ENCODE measurements at places on chromosomes 3 and 15.

GRCh38 chr3:152828075-152828840 is 6.7 kb upstream of the P2RY1 start:
- no peak for DNase-seq

- DNase-seq: no peak
Observed at GRCh38 chr3:81723732-81724313, 37.6 kb downstream of the GBE1 start.

- DNase-seq: no peak
Observed at GRCh38 chr15:98519767-98520550, 128.4 kb upstream of the IGF1R start.

DNA sequence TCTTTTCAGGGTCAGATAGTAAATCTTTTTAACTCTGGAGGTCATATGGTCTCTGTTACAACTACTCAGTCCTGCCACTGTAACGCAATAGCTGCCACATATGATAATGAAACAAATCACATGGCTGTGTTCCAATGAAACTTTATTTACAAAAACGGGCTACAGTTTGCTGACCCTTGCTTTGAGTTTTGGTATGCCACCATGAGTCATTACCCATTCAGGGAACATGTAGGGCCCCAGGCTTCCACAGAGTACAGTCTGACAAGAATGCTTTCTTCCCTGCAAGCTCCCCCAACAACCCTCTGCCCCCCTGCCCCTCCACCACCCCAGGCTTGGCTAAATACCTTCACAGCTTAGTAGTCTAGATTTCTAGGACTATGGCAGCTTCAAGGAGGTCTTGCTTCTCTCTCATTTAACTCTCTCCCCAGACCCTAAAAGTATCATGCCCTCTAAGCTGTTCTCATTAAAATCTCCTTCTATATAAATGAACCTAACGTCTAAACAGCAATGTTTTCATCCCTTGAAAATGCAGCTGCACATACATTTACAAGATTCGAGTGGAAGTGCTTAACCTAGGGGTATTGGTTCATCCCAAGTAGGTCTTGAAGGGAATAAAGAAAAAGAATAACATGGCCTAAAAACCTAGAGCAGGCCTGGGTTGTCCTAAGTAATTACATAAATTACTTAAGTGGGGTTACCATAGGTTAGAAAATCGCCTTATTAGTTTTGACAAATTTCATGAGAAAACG is 117.8 kb upstream of the PRICKLE2 start:
- DNase-seq: no peak

DNA sequence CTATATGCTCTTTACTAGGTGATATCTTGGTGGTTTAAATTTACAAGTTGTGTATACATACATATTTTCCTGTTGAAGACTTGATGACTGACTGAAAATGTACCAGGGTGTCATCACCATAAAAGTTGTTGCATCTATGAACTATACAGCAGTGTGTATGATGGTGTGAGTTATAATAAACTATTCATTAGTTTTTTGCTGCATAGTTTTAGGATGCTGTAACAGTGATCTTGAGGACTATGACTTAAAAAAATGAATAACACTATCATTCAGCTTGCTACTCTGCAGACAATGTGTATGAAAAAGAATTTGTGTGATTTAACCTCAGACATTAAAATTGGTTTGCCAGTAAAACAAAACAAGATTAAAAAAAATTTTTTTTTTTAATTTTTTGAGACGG is 49.0 kb downstream of the UBE2E2 start:
- DNase-seq: no peak

- DNase-seq: no peak
Observed at GRCh38 chr15:39255760-39256159, 325.1 kb upstream of the THBS1 start.

- no peak for DNase-seq
Observed at GRCh38 chr3:66270701-66271100, 49.9 kb downstream of the SLC25A26 start.

DNA sequence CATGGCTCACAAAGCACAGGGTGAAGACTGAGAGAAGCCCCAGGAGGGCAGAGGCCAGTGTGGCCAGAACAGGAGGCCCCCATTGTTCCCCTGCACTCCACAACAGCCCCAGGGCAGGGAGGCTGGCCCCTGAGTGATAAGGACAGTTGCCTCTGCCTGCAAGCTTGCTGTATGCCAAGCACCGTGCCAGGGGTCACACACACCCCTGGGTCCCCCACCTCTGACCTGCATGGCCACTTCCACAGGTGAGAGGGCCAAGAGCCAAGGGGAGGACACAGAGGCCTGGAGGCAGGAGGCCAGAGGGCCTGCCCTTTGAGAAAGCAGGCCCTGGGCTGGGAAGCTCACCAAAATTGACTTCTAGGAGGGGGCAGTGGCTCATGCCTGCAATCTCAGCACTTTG is 23.7 kb downstream of the ATRIP start:
- DNase-seq: no peak

- DNase-seq: no peak
Observed at GRCh38 chr3:190883973-190884832, 21.7 kb upstream of the GMNC start.

DNA sequence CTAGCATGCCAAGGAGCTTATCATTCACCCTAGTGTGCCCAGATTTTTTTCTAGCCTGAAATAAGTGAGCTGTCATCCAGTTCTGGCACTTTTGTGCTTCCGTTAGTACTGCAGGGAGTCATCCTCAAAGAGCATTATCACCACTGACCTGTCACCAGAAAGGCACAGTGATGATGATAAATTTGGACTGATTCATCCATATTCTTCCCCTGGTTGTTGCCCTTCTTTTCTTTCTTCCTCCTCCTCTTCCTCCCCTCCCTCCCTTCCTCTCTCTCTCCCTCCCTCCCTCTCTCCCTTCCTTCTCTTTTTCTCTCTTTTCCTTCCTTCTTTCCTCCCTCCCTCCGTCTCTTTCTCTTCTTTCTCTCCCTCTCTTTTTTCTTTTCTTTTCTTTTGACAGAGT is 21.3 kb downstream of the SLC35G2 start:
- no peak for DNase-seq

DNA sequence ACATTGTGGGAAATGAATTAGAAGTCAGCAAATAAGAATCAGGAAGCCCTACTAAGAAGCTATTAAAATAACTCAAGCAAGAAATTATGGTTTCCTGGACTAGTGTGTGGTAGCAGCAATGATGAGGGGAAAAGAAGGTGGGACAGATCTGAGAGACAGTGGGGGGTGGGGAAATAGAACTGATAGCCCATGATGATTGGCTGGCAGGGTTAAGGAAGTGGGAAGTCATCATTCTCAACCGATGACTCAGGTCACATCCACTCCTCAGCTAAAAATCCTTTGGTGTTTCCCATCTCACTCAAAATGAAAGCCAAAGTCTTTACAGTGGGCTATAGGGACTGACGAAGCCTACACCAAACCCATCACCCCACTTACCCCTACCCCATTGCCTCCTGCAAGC is 153.9 kb upstream of the ARHGEF26 start:
- DNase-seq: no peak

GRCh38 chr3:53957831-53958230 is 66.2 kb upstream of the SELENOK start:
- no peak for DNase-seq

- no peak for DNase-seq
Observed at GRCh38 chr3:70992131-70992530, 591.4 kb downstream of the FOXP1 start.

DNA sequence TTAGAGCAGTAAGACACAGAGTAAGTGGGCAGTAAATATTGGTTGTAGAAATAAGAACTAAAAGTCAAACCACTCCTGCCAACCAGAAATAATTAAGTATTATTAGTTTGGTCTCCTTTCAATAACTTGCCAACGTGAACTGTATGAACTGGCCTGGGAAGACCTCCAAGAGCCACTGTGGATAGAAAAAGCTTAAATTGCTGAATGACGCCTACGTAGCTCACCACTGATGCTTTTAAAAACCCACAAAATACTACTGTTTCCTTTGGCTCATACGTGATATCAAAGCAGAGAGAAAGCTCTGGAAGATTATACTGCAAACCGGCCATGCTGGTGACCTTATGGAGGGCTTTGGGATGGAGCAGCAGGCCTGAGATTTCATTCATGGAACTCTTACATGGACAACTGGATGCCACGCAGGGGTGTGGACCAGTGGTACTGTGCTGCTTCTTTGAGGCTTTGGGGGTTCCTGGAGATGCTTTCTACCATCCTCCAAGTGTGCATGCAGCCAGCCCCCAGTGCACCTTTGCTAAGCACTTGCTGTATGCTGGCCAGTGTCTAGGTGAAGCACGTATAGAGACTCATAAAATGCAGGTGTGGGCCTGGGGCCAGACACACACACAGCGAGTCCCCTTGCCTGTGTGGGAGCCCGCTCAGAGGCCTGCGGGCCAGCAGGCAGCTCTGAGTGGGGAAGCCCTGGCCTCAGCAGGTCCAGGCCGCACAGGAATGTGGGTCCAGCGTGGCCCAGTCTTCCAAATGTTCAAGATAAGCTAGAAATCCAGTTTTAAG is 66.8 kb downstream of the ABTB1 start:
- no peak for DNase-seq

- no peak for DNase-seq
Observed at GRCh38 chr3:122898298-122898697, 103.4 kb downstream of the SLC49A4 start.

- no peak for DNase-seq
Observed at GRCh38 chr3:157078131-157078810, 81.7 kb downstream of the CCNL1 start.

- DNase-seq: no peak
Observed at GRCh38 chr3:184772667-184773272, 39.2 kb upstream of the VPS8 start.

DNA sequence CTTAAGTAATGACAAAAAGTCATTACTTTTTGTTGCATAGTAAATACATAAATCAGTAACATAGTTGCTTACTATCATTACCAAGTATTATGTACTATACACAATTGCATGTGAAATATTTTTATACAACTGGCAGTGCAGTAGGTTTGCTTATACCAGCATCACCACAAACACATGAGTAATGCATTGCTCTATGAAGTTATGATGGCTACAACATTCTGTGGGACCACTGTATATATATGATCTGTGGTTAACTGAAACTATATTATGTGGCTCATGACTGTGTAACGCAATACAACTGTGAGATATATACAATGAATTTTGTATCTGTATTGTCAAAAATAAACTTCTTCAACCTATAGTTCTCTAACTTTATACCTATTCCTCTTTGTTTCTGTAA is 113.7 kb upstream of the RBMS3 start:
- no peak for DNase-seq

DNA sequence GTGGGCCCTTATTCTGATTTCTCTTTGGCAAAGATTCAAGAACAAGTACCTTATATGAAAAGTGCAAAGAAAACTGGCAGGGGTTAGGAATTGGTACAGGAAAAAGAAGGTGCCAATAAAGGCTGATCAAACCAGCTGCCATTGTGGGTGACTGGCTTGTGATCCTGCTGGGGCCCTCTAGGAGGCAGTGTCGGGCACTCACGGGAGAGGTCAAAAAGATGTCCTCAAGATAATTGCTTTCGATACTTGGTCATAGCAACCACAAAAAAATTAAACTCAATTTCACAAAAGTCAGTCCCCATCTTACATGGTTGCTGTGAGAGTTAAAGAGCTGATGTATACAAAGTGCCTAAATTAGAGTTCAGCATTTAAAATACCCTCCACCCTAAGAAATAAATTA is 31.0 kb upstream of the CAV3 start:
- no peak for DNase-seq

DNA sequence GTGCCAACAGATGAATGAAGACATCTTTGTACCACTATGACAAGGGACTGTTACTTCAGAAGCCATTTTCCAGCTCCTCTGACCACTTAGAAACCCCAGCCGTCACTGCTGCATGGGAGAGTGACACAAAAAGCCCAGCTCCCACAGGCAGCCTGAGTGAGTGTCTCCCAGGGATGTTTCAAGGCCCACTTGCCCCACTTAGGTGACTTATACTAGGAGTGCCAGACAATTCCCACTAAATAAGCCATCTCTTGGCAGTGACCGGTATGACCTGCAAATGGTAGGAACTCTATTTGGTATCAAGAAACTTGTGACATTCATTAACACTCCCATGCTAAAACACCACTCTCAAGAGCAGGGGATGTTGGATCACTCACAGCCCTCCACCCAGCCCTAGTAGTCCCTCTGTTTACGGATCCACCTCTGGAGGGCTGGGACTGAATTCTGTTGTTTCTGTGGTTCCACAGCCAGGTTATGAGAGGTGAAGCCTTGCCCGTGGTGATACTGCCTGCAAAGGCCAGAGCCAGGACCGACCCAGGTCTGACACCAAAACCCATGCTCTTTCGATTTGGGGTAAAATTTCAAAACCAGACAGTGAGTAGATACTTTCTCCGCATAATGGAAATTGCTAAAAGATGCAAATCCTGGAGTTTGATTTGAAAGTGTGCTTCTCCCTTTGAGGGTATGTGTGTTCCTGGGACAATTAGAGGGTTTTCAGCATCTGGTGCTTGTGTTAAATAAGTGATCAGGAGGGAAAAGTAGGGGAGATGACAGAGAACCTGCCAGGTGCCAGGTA is 14.5 kb downstream of the RBP1 start:
- DNase-seq: no peak

DNA sequence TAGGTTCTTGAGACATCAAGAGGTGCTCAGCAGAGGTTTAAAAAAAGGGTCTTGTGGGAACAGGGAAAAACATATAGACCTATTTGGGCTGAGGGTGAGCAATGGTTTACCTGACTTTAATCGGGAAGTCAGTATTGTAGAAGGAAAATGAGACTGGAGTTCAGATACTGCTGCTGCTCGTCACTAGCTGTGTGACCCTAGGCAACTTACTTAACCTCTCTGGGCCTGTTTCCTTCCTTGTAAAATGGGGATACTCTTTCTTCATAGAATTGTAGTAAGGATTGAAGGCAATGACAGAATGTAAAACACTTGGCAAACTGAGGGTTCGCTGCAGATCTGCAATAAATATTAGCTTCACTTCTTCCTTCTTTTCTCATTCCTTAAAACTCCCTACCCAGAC is 327.5 kb upstream of the PROK2 start:
- no peak for DNase-seq

DNA sequence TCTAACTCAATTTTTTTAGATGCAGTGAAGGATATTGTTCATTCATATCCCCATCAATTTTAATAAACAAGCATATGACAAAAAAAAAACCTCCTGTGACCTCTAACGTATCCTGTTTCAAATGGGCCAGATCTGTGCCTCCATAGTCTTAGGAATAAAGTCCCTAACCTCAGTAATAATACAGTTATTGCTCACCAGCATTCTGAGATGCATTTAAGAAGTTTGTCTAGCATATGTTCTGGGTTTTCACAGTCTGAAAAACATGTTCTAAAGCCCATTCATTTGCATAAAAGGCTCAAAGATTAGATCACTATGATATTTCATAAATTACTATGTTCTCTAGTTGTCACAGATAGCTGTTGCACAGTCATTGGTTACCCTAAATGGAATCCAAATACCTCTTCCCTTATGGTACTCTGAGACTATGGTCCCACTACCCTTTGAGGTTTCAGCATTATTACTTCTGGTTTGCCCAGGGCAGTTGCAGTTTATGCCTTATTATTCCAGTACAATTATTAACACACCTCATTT is 190.1 kb downstream of the ZIC4 start:
- DNase-seq: no peak

Data from central memory CD8-positive, alpha-beta T cell (primary cell).